ENCODE measurements at places on chromosomes 5 and 9.

GRCh38 chr9:74573640-74574191 is 76.6 kb downstream of the RORB start:
- DNase-seq, result no peak

GRCh38 chr9:90088434-90088833 is 483.6 kb downstream of the GADD45G start:
- DNase-seq, result no peak

- DNase-seq, result no peak
Measured at GRCh38 chr5:172050080-172050479, 43.6 kb upstream of the FBXW11 start.

DNA sequence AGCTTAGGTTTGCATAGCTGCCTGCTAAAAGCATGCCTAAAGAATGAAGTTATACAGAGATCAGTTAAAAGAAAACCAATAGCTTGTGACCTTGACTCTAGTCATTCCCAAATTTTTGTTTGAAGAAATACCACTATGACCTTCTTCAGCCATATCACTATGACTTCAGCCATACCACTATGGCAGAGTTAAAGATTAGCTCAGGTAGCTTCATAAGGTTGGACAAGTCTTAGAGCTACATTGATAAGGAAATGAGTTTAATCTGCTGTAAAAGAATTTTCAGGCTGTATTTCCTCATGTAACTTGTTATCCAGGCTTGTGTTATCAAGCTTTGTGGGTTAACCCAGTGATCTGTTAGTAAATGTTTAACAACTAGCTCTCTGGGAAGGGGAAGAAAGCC is 30.7 kb downstream of the C6 start:
- no peak for DNase-seq

GRCh38 chr5:34695275-34696027 is 39.3 kb downstream of the RAI14 start:
- DNase-seq, result no peak
